Naive thymus-derived CD8-positive, alpha-beta T cell (primary cell): ENCODE measurements at places on chromosomes 7 and 10.

DNA sequence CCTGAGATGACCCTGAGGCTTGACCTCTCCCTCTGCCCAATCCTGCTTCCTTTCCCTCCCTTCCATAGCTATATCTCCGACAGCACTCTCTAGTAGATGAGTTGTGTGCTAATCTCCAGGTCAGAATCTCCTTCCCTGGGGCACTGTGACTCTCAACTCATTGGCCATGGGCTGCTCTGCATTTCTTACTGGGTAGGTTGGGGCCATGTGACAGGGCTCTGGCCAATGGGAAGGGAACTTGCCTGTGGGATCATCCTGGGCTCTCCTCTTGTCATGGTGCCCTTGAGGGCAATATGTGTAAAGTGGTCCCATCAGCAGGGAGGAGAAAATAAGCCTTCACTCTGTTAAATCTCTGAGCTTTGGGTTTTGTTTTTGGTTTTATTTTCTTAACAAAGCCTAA lies 80.1 kb upstream of the ANKRD1 start:
- DNase-seq = no peak

DNA sequence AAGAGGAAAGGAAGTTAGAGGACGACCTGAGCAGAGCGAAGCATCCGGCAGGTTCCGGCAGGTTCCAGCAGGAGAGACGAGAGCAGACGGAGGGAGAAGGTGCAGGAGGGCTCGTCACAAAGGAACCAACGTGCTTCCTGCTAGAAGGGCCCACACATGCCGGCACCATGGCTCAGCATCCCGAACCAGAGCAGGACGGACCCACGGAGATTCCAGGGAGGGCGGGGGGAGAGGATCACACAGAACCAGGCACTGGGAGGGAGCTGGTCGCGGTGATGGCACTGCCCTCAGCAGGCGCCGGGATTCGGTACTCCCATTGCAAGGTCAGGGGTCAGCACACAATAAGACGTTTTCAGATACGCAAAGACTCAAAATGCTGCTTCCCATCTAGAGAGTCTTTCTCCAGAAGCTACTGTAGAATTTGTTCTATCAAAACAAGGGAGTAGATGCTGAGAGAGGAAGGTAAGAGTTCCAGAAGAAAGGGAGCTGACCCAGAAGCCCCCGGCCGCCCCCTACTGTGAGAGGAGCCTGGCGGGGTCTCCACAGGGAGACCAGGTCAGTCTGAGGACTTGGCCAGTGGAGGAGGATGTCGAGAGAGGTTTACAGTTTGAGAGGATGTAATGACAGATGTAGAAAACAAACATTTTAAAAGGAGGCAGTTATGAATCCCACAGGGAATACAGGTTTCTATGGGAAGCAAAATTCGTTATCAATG lies 23.6 kb upstream of the PWWP2B start:
- no peak for DNase-seq

GRCh38 chr10:61779950-61780659 lies 117.4 kb downstream of the CABCOCO1 start:
- DNase-seq = no peak

GRCh38 chr10:72612203-72612826 lies 13.6 kb downstream of the MICU1 start:
- no peak for DNase-seq

DNA sequence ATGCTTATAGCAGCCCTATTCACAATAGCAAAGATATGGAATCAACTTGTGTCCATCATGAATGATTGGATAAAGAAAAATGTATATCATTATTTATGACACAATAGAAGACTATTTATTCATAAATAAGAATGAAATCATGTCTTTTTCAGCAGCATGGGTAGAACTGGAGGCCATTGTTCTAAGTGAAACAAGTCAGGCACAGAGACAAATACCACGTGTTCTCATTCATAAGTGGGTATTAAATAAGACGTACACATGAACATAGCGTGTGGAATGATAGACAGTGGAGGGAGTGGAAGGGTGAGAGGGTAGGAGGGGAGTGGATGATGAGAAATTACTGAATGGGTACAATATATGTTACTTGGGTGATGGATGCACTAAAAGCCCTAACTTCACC lies 762.4 kb downstream of the REEP3 start:
- DNase-seq = no peak

- no peak for DNase-seq
Observed at GRCh38 chr10:124523901-124524300, 62.3 kb downstream of the LHPP start.

DNA sequence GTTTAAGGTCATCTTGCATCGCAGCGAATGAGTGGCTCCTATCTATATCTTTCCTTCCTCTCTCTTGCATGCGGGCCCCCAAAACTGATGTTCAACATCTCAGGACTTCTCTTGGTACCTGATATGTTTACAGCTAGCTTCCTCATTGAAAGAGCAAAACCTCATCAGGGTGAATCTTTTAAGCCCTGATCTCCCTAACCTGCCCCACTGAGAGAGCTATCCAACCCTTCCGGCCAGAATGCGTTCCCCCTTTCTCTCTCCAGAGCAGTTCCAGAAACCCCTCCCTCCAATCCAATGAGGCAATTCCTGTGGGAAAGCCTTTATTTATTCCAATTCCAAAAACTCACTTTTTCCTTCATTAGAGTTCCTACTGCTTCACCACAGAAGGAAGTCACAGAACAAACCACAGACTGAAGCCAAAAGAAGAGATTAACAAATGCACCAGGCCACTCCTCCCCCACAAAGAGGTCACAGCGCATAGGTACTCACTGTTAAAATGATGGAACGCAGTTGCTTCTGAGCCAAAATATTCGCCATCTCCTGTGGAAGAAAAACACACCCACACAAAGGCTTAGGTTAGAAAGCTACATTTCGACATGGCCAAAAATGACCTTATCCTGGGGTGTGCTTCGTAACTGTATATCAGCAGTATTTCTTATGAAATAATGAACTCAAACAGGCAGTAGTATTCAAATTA lies 232.4 kb downstream of the ELMO1 start:
- DNase-seq = no peak

GRCh38 chr7:93923942-93924341 lies 2.4 kb downstream of the GNG11 start:
- no peak for DNase-seq

GRCh38 chr10:128058106-128058749 lies 68.0 kb downstream of the MKI67 start:
- no peak for DNase-seq

DNA sequence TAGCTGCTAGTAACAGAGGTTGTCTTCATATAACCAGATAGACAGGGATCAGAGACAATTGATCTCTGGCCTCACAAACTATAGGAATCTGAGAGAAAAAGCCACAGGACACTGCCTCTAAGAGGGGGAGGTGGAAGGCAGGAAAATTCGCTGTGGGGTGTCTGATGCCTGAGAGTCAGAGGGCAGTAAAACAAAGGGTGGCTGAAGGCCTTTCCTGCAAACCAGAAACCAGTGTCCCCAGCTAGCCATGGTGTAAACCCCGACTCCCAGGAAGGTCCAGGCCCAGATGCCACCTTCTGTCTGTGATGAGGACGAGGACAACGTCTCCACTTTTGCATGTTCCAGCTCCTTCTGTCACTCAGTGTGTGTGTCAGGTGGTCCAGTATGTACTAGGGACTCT lies 215.1 kb downstream of the ADARB2 start:
- DNase-seq = no peak
